Fibroblast of lung (primary cell): ENCODE measurements at places on chromosomes 5 and 9. TPM values are rescaled to one million over a fixed set of nuclear protein-coding genes. Genes with fewer than 3 reads are reported as not detected.

Gene SLC36A2
- total RNA-seq, result not detected in 2 replicates

Gene RNF20
- 29.6 and 34.2 TPM in 2 replicates for total RNA-seq

Gene FBP1
- total RNA-seq, result not detected in 2 replicates

Gene KIF20A
- total RNA-seq, result 1.8 and 23.8 TPM in 2 replicates

Gene PSMB7
- total RNA-seq, result 200 and 206 TPM in 2 replicates

Gene TNFSF8
- total RNA-seq, result not detected in 2 replicates

Gene NCS1
- total RNA-seq, result 37.5 and 52.0 TPM in 2 replicates

Gene NAIP
- 1.5 and 3.8 TPM in 2 replicates for total RNA-seq

Gene BHMT2
- total RNA-seq, result 10.3 and 20.3 TPM in 2 replicates

Gene SHOC1
- under 0.01 TPM in 2 replicates for total RNA-seq

Gene PCDHAC1
- 0.51 and 0.66 TPM in 2 replicates for total RNA-seq

Gene ENTPD2
- under 0.01 TPM in 2 replicates for total RNA-seq

Gene LECT2
- not detected in 2 replicates for total RNA-seq

Gene ITGA1
- total RNA-seq, result 12.1 and 12.6 TPM in 2 replicates

Gene ITK
- 0.17 TPM in 1 of 2 replicates, not detected in the other for total RNA-seq

Gene CTSV
- under 0.01 and 0.66 TPM in 2 replicates for total RNA-seq
